Activated CD4-positive, alpha-beta T cell treated with anti-CD3 and anti-CD28 coated beads, Interleukin-2, Interleukin-6, amounts not matched to agents 100 ng/mL and 50 ng/mL, durations not matched to agents 16 hours and 8 hours (primary cell): ENCODE measurements at places on chromosomes 13 and 19.

DNA sequence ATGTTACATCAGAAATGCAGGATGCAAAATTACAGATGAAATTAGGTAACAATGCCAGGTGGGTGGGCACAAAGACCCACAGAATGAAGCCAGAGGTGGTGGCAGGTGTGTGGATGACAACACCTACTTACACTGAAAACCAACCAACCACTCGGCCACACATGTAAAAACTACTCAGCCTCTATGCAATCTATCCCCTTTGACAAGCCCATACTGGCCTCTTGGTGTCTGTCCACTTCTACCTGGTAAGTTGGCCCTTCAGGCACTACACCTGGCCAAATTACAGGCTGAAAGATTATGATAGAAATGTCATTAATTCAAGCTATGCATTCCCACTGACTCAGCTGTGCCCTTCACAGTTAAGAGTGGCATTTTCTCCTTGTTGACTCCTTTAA lies 50.0 kb downstream of the BRD4 start:
- no peak for DNase-seq

DNA sequence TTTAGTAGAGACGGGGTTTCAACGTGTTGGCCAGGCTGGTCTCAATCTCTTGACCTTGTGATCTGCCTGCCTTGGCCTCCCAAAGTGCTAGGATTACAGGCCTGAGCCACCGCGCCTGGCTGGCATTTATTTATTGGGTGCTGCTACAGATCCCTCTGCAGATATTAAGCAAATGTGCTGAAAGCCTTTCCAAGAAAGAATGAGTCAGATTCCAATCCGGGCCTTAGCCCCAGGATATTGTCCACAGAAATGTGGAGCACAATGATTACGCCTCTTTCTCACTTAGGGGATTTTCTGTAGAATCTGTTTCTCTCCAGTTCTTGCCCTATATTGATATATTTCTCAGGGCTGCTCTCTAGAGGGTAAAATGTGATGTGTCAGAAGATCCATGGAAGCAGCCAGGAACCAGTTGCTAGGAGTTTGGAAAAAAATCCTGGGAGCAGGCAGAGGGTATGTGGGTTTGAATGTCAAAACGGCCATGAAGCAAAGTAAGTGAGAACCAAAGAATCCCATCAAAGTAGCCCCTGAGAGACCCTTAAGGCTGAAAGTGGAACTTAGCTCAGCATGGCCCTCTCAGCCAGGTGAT lies 24.8 kb upstream of the IGFL4 start:
- DNase-seq, result no peak

DNA sequence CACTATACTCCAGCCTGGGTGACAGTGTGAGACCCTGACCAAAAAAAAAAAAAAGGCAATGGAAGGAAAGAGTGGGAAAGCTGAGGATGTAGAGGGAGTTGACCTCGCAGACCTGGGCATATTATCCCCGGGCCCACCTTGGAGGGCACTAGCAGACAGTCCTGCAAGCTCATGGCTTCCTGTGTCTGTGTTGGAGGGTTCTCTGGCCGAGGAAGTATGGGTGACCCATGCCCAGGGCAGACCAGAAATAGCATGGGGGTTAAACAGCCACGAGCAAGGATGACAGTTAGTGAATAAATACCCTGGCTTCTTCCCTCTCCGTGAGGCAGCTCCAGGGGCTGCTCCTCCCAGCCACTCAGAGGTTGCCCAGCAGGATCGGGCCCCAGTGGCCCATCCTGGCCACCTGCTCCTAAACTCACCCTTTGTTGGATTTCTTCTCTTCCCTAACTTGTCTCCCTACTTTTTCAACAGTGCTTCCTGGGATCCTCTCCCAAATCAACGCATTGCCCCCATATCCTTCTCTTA lies 485.8 kb downstream of the ZNF536 start:
- no peak for DNase-seq

DNA sequence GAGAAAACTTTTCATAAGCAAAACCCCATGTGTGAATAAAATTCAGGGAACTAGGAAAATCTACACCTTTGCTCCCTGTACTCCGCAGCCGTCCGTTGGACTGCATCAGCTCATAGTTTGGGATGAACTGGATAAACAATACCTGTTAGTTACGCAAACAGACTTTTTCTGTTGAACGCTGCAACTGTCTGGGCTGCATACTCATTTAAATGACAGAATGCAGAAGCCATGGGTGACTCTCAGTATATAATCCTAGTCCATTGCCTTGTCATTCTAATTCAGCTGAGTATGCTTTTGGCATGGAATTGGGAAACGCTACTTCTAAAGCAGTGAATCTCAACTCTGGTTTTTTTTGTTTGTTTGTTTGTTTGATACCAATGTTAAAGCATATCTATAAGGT lies 151.6 kb downstream of the SLITRK1 start:
- no peak for DNase-seq

GRCh38 chr19:56291867-56292266 lies 19.3 kb downstream of the EDDM13 start:
- DNase-seq, result no peak

DNA sequence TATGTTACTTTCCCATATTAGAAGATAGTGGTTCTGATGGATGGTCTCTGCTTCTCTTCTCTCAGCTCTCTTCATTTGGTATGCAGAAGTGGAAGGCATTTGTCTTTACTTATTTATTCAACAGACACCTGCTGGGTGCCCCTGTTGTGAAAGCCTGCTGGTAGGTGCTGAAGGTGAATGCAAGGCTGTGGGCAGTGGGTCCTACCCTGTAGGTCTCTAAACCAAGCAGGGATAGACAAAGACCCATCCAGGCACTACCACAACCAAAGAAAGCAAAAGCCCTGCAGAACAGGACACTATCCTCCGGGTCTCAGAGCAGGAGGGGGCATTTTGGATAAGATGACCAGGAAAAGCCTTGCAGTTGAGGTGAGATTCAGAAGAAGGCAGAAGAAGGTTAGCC lies 106.1 kb downstream of the STARD13 start:
- DNase-seq, result no peak

GRCh38 chr13:36903925-36904595 lies 16.0 kb downstream of the SMAD9 start:
- DNase-seq, result no peak

- peak; percentile 78 for DNase-seq
Observed at GRCh38 chr19:29714953-29715700, at the start of gene C19orf12. Gene C19orf12, minus strand, starts transcription at chr19:29715261. Its CDS starts 6,848 bp downstream, at chr19:29708413.

DNA sequence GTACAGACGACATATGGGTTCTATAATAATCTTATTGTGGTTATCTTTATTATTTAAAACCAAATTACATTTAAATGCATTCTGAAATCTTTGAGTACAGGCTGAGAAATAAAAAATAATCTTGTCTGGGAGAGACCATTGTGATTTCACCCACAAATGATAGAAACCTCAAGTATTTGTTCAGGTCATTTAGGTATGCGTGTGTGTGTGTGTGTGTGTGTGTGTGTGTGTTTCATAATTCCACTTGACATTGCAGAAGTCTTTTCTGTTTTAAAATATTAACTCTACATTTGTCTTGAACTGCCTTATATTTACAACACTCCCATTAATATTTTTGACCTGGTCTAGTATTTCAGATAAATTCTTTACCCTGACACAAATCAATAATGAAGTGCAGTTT lies 126.9 kb downstream of the SPRY2 start:
- no peak for DNase-seq

DNA sequence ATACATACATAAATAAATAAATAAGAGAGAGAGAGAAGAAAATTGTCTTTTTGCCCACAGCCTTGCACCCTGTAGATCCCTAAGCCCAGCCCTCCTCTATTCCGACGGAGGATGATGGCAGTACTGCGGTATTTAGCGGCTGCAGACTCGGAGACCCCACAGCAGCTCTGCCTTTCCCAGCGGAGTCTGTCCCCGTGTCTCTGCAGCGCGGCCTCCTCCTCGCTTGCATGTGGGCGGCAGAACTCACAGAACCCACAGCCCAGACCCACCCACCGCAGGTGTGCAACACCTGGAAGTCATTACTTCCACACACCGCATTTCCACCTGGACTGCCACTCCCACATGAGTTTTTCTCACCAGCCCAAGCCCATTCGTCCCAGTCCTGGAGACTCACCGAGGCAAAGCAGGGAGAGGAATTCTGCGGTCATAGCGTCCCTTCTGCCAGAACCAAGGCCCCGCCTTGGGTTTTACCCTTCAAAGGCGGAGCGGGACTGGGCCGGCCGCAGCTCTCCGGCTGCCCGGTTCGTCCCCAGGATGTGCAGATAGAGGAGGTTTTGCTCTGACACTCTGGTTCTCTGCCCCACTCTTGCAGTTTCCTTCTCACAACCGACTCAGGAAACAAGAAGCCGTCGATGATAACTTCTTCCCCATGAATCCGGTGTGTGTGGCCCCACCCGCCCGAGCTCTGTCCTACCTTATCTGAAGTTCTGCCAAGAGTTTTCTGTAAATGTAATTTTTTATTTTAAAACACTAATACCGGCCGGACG lies at the start of gene VSTM1:
VSTM1 (minus strand) TSS at position 548 of the 767 bp plus-strand sequence; CDS start at position 428, 120 bp downstream.
- no peak for DNase-seq

DNA sequence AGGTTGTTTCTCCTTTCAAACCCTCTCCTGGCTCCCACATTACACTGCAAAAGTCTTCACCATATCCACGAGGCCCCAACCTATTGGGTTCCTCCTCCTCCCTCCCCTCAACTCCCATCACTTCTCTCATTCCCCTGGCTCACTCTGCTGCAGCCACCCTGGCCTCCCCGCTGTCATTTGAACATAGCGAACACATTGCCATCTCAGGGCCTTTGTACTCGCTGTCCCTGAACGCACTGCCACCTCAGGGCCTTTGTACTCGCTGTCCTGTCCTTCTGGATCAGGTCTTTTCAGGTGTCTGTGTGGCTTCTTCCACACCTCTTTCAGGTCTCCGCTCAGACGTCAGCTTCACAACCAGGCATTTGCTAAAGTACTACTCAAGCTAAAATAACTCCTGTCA lies 1.7 kb downstream of the CCDC61 start:
- no peak for DNase-seq

- no peak for DNase-seq
Observed at GRCh38 chr13:106276876-106277275, 258.6 kb downstream of the EFNB2 start.

DNA sequence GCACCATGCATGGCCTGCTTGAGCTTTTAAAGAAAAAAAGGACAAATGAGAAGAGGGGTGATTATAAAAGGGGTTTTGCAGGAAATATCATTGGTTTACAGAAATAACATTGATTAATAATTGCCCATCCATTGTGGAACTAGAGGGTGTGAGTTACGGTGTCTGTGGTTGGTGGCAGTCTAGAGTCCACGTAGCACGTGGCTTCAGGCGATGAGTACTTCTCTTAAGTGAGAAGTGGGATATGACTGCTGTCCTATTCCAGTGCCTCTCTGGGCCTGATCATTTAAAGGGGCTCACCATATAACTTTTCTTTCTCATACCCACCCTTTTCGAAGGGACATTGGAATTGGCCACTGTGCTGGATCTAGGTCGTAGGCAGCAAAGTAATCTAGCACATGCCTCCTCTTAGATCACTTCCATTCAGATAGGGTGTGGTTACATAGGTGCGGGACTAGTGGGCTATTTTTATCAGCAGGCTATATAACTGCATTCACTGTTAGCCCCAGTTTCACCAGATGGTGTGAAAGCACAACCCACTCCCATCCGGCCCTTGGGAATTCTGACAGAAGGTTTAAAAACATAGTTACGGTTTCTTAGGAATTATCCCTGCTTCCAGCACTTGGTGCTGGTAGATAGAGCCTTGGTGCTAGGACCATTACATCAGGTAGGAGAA lies 19.9 kb downstream of the PPP5C start:
- no peak for DNase-seq

DNA sequence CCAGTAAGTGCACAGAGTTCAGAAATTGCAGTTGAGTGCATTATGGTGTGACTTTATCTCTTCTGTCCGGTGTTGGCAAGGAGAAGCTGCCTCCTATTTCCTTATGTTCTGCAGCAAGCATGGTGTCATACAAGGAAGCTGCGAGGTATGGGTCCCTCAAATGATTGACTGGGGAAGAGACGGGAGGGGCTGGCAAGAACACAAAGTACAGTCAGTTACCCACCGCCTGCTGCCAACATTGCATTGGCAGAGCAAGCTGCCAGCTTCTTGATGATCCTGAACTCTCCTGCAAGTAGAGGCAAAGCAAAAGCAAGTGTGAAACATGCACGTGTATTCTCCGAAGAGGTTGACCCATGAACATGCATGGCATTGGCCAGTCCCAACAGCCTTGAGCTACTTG lies 1013.6 kb downstream of the UQCRFS1 start:
- DNase-seq, result no peak

DNA sequence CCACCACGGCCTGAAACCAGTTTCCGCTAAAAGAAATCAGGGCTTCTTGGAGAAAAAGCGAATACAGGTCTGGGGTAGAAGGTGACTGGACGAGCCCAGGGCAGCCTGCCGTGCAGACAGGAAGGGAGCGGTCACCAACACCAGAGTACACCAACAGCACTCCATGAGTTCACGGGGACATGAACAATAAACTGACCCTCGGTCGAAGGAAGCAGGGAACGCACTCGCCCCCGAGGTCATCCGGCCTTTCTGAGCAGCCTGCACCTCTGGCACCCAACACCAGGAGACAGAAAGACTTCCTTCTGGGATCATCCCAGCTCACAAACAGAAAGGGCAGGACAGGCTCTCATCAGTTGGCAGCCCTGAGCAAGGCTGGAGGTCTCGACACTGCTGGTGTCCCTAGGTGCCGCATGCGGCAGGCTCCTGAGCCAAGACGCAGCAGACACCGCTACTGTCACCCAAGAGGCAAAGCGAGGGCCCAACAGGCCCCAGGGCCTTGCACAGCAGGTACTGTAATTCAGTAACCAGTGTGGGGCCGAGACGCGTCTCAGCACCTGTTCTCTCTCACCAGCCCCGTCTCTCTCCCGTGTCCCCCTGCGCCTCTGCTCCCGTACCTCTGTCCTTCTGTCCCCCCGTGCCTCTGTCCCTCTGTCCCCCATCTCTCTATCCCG lies 18.0 kb downstream of the DCUN1D2 start:
- no peak for DNase-seq

DNA sequence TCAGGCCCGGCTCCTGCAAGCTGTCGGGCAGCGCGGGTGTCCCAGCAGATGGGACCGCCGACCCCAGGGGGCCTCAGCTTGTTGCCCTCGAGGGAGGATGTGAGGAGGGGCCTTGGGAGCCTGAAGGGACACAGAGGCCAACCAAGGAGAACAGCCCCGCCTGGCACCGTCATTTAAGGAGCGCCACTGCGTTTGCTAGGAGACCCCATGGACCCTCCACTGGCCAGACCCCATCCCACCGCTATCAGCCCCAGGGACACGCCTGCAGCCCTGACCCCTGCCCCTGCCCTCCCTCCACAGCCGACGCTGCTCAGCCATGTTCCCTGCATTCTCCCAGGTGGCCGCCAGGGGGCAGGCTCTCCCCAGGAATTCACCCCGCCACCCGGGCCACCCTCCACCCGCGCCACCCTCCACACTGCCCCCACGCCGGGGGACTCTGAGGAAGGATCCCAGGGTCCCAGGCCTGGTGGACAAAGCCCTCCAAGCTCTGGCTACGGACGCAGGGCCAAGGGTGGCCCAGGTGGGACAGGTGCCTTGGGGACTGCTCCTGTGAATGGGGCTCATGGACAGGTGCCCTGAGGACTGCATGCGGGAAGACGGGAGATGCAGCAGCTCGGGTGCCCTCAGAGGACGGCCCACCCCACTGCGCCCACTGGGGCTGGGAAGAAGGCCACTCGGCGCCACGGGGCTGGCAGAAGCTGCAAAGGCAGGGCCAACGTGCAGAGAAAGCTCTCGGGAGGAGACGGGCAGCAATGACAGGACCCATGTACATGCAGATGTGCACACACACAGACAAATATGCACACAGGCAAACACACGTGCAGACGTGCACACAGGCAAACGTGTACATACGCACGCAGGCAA lies 34.4 kb downstream of the PIP5K1C start:
- DNase-seq, result peak; percentile 80
